ENCODE measurements at places on chromosomes 16 and 17.

GRCh38 chr17:83107656-83108048 is 28.2 kb downstream of the METRNL start:
- DNase-seq, result no peak

GRCh38 chr17:79047291-79047920 is 23.4 kb downstream of the C1QTNF1 start:
- DNase-seq, result no peak

- no peak for DNase-seq
These were observed 149.6 kb downstream of the SOX9 start for GRCh38 chr17:72270273-72270924.

- no peak for DNase-seq
These were observed 32.0 kb upstream of the AQP8 start for GRCh38 chr16:25184771-25185170.

GRCh38 chr16:56269811-56270684 is 78.8 kb downstream of the GNAO1 start:
- DNase-seq, result peak; percentile 78

DNA sequence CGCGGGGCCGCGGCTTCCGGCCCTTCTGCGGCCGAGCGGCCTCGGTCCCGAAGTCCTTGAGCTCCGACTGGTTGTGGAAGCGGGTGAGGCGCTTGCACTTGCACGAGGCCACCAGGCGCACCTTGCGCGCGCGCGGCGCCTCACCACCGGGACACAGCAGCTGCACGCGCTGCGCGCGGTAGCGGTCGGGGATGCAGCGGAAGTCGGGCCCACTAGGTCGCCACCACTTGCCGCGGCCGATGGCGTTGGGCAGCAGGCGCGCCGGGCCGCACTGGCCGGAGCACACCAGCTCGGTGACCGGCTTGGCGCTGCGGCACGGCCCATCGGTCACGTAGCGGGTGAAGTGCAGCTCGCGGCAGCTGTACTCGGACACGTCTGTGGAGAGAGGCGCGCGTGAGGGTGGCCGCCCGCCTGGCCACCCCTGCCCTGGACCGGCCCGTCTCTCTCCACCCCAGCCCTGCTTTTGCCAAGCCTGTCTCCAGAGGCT is 3.2 kb downstream of the SOST start:
- DNase-seq, result peak; percentile 23

DNA sequence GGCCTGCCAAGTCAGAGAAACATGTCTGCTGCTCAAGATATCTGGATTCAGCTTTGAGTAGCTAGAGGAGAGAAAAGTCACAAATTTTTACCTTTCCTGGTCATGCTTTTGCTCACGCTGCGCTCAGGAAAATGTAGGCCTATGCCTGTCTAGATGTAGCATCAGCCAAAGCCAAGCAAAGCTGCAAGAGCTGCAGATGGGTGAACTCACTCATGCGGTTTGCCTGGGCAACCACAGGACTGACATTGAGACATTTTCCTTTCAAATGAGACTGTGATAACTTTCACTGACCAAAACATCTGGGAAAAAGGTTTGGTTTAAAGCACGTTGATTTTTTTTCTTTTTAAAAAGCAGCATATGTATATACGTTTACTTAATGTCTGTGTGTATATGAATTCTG is 34.0 kb upstream of the NAGLU start:
- no peak for DNase-seq

All from cerebellum (tissue), 4 donors.